ENCODE measurements at places on chromosomes 4 and X.

DNA sequence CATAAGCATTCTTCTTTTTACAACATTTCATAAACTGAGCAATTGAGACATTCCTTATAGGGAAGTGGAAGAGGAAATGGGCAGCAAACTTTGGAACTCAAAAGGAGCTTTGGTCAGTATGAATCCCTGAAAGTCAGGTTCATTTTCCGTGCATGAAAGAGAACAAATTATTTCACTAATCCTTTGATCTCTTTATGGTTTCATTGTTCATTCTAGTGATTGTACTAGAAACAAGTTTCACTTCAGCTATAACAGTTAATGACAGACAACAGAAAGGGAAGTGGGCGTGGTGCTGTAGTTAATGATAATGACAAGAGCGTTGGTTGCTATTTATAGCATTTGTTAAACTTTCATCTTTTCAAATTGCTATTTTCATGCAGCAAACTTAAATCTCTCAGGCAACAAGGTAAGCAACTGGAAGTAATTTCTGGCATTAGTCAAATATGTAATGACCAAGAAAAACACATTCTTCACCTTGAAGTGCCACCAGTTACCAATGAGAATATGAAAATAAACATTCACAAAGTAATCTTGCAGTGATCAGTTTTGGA, 98.4 kb downstream of the AREG start:
- no peak for DNase-seq

DNA sequence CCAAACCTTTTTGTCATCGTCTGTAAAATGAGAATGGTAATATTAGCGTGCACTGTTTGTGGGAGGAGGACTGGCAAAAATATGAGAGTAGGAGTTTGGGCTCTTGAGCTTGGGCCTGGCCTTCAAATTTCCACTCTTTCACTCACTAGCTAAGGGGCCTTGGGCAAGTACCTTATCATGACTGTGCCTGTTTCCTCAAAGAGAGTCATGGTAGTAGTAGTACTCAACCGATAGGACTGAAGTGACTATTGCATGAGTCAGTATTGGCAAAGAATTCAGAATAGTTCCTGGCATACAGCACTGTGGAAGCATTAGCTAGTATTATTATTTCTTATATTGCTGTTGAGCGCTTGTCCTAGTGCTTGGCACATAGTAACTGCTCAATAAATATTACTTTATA, 16.0 kb upstream of the RBM3 start:
- no peak for DNase-seq

DNA sequence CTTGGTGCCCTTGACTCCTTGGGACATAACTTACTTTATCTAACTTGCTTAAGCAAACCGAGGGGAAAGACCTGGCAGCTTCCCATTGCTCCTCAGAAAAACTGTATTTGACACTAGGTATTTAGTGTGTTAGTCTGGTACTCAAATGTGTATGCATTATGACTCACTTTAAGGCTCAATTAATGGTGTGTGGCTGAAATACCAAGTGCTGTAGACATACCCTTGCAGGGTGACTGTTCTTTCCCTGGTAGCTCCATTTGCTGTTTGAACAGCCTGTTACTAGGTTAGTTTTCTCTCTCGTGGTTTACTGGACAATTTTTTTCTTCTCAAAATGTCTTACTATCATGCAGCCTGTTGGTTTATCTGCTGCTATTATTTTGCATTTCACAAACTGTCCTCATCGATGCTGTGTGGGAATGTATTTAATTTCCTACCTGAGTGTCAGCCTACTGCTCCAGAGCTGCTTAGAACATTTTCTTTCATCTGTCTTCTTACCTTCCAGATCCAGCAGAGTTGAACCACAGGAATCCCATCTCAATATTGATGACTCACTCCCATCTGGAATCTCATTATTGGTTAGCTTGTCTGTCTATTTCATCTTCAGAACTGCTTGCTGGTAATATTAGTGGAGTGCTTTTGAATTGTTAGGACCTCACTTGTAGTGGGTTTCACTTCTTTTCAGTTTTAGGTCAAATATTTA, 158.0 kb upstream of the FAT1 start:
- DNase-seq, result no peak

DNA sequence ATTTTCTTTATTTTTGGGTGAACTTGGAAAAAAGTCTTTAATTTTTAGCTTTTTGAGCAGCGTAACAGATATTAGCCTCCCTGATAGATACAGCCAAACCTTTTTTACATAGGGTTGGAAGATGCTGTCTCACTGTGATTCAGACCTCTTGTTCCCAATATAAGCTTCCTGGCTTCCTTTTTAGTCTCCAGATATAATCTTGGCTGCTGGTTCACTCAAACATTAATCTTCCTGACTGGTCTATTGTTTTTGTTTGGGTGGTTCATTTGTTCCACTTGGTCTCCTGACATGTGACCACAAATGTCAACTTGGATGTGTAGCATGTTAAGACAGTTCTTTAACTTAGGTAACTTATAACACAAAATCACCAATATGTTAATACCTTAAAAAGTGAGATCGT, 23.0 kb downstream of the RPA4 start:
- DNase-seq, result no peak

DNA sequence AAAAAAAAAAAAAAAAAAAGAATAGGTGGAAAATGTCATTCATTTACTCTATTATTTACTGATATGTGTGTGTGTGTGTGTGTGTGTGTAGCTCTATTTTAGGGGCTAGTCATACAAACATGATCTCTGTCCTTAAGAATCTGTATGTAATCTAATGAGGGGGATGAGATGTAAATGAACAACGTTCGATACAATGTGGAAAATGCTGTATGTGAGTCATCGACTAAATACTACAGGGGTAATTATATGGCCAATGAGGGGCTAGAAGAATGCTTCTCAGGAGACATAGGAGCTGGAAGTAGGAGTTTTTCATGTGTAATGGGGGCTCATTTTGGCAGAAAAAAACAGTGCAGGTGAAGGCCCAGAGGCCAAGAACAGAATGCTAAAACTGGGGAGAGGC, 41.9 kb downstream of the LEF1 start:
- no peak for DNase-seq
